ENCODE measurements at places on chromosomes 13 and 19. TPM values are rescaled to one million over a fixed set of nuclear protein-coding genes. Genes with fewer than 3 reads are reported as not detected.

- ATAC-seq = no peak
These were observed 14.4 kb downstream of the BCAM start for GRCh38 chr19:44823373-44823698.

GRCh38 chr13:80339563-80339911 is 1.4 kb downstream of the SPRY2 start:
- no peak for ATAC-seq

DNA sequence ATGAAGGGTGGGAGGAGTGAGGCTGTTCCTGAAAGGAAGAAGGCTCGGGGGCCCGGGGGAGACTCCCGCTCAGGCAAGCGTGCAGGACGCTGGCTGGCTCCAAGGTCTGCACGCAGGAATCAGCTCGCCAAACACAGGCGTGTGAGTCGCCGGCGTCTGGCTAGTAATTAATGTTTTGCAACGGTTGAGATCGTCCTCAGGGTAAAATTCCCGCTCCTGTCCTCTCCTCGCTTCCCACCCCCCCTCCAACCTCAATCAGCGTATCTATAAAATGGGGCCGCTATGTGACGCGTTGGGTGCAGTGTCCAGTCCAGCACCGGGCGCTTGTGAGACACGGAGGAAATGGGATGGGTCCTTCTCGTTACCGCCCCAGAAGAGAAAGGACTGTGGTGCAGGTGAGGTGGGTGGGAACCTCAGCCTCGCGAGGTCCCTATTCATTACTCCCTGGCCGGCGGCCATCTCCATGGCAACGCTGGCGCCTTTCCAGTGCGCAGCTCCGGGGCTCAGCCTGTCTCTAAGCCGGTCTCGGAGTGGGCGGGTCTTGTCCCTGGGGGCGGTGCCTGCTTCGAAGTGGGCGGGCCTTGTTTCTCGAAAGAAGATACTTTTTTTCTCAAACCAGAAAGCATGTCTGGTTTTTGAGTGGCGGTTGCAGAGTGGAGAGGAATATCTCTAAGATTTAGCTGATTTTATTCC is 6.5 kb upstream of the ZNF579 start:
- ATAC-seq = peak; percentile 98

The SEMA6B gene
- 0.05 TPM for total RNA-seq

DNA sequence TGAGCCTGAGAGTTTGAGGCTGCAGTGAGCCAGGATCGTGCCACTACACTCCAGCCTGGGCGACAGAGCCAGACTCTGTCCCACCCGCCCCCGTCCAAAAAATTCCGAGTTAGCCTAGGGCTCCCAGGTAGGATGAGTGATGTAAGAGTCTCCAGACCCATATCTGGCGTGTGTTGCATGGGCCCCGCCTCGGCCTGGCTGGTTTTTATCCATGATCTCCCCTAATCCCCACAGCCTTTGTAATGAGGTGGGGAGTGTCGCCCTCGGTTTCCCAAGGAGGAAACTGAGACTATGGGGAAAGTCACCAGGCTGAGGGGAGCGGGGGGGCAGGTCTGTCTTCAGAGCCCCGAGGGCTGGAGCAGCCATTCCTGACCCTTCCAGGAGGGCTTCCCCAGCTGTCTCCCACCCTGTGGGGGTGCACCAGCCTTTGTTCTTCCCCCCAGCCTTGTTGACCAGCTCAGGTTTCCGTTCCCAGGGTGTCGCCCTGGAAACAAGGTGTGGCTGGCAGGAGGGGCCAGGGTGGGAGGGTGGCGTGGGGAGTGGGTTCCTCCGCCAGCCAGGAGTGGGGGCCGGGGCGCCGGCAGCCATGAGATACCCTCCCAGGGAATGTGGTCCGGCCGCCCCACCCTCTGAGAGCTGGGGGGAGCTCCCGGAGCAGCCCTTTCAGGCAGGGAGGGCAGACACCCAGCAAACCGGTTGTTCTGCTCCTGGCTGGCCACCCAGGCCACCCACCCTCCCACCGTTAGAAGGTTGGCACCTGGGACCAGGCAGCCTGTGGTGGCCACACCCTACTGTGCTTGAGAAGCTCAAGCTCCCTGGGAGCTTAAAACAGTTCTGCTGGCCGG is 11.5 kb downstream of the MYH14 start:
- ATAC-seq = no peak

- no peak for ATAC-seq
These were observed 6.5 kb downstream of the TMEM255B start for GRCh38 chr13:113765564-113765910.

DNA sequence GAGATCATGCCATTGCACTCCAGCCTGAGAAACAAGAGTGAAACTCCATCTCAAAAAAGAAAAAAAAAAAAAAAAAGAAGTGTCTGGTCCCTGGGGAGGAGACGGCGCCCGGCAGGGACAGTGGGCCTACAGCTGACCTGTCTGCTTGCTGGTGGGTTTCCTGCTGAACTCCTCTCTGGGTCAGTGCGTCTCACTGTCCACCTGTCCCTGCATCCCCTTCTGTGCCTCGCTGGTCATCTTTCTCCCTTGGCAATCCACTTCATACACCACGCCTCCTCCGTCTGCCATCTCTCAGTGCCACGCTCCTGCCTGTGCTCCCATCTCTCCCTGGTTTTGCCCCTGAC is 63.4 kb downstream of the ACSBG2 start:
- ATAC-seq = peak; percentile 1

GRCh38 chr19:34662919-34663318 is 14.0 kb downstream of the SCGB2B2 start:
- ATAC-seq = peak; percentile 86

DNA sequence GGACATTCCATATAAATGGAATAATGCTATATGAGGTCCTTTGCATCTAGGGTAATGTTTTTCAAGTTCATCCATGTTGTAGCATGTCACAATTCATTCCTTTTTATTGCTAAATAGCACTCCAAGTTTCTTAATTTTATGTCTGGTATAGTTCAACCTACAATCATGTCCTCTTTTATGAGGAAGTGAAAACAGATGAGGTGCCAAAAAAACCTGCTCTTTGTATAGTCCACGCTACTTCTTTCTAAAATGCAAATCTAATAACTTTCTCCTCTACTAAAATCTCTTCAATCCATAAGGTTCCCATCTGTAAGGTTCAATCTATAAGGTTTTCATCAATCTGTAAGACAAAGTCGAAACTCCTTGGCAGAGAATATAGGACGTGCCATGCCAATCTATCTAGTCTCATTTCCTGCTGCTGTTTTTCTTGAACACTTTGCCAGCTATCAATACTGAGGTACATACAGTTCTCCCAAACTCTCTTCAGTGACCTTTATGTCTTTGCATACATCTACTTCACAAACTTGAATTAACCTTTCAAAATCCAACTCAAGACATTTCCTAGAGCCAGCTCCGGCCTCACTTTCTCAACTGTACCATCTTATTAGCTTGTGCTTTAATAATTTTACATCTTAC is 33.7 kb downstream of the INTS6 start:
- no peak for ATAC-seq

The ZSWIM4 gene
- 5.4 TPM for total RNA-seq

- ATAC-seq = no peak
These were observed 43.4 kb downstream of the PDCD5 start for GRCh38 chr19:32624410-32624809.

- ATAC-seq = no peak
These were observed 109.0 kb downstream of the STARD13 start for GRCh38 chr13:33176526-33176925.

DNA sequence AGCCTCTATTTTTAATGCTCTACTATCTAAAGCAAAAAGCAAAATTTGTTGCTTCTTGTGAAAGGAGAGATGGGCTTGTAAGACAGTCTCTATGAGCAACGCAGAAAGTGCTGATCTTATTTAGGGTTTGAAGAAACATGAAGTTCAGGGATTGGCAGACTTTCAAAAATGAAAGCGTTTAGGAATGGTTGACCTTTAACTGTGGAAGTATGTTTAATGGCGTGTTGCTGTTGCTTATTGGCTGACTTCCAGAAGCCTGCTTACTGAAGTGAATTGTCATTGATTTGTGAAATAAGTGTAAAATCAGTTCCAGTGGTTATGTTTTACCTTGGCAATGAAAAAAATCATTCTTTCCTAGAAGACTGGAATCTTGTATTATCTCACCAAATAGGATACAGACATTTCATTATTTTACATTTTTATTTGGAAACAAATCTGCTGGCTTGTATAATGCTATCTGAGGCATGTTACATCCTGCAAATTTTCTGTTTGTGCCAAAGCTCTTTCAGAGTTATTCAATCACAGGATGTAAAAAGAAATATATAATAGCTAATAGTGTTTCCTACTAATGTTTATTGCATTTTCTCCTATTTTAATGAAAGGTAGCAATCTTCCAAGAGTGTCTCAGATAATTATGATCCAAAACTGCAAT is 221.3 kb upstream of the SLITRK6 start:
- no peak for ATAC-seq

DNA sequence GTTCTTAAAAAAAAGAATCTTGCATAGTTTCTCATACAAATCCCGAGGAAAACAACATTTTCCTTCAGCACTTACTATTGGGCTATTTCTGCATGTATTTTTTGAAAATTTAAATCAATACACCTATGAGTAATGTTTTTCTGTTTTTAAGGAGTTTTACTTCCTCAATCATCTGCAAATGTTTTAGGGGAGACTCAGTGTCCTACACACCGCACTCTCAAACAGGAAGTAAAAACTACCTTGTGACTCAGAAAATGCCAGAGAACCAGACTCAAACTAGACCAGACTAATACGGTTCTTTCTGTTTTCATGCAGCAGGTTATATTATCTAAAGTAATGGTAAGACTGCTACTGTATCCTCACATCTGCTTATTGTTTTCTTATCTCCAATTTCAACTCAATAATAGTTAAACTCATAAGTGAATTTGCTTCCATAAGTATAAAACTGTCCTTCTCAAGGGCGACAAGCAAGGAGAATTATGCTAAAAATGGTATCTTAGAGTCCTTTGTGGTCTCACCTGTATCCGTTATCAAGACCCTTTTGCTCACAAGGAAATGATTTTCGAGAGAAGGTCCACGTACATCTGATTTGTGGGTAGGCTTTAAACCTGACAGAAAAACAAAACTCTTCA is 52.5 kb downstream of the FLT3 start:
- ATAC-seq = peak; percentile 93

- no peak for ATAC-seq
These were observed 247.3 kb upstream of the MAB21L1 start for GRCh38 chr13:35723821-35724220.

The POLR1D gene
- total RNA-seq = 138 TPM

DNA sequence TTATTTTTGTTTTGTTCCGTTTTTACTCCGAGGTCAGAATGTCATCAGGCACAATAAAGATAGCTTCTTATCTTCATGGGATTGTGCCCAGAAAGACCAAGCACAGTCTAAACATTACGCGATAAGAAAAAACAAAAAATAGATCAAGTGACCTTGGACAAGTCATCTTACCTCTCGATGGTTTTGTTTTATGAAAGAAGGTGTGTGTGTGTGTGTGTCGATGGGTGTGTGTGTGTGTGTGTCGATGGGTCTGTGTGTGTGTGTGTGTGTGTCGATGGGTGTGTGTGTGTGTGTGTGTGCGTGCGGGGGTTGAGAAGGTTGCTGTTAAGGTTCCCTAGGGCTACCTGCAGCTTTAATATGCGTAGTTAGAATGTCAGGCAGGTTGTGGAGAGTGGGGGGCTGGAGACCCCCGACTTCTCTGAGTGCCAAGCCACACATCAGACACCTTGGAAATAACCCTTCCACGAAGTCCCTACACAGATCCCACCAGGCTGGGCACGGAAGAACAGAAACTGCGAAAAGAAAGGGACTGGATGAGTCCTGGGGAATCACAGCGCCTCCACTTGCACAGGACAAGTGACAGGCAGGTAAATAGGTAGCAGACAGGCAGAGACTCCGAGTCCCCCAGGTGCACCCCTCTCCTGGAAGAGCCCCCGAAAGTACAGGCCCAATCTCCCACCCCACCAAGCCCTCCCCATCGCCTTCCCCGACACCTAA is 458 bp upstream of the ATP8A2 start:
- no peak for ATAC-seq

DNA sequence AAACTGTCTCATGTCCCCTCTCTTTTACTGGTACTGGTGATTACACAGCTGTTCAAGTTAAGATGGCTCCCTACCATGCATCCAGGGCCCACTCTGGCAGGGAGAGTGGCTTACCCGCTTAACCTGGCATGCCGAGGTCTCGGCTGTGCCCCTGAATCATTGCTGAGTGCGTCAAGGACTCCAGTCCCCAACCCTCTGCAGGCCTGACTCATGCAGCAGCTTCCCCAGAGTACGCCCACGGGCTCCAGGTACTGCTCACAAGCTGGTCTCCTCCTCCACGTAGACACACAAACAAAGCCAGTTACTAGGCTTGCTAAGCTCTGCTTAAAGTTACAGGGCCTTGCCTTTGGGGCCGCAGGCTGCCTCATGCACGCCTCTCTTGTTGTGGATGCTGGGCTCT is 447.4 kb downstream of the COG6 start:
- ATAC-seq = peak; percentile 85

GRCh38 chr19:35056513-35057063 is 15.1 kb downstream of the HPN start:
- ATAC-seq = no peak

DNA sequence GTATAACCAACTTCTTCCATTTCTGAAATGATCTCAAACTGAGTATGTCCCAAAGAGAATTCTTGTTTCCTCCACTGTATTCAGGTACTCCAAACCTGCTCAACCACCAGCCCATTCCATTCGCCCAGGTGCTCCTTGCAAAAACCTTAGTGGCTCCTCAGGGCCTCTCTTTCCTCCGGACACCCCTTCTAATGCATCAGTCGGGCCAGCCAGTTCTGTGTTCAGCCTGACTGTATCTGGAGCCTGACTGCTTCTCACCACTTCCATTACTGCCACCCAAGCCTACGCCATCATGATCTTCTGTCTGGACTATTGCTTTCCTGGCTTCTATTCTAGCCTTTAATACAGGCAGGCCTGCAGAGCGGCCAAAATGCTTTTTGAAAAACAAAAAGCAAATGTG is 1.5 kb downstream of the PHF11 start:
- no peak for ATAC-seq

- ATAC-seq = peak; percentile 45
These were observed 29.6 kb upstream of the CEACAM21 start for GRCh38 chr19:41546386-41546789.

The ZNF497 gene
- 1.8 TPM for total RNA-seq

The TMC4 gene
- 1.1 TPM for total RNA-seq

The FFAR1 gene
- total RNA-seq = 0.54 TPM

GRCh38 chr19:18940769-18941627 is at the start of gene HOMER3:
Gene HOMER3, minus strand, starts transcription at chr19:18941217. Its CDS starts 2,235 bp downstream, at chr19:18938982.
- ATAC-seq = peak; percentile 92

The ZNF446 gene
- 5.8 TPM for total RNA-seq

The B3GNT8 gene
- 0.71 TPM for total RNA-seq

DNA sequence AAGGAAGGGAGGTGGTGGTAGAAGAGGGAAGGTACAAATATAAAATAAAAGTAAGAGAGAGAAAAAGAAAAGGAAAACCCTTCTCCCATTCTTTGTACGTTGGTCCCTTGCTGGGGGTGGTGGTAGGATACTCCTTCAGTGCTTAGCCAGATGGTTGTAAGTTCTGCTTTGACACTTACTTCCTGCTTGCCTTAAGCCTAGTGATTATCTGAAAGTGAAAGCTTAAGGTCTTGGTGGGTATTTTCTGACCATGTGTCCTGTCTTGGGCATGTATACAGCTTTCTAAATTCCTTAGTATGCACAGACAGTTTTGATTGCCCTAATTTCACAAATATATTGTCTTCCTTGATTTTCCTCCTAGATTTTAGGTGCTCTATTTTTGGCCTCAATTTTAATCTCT is 314.8 kb downstream of the PCDH17 start:
- no peak for ATAC-seq

Data from activated T-helper 17 cell treated with anti-CD3 and anti-CD28 coated beads, Interleukin-2, amount 50 U/mL, for 72 hours (primary cell).